SHP77 (cell line): ENCODE measurements at places on chromosomes 5 and 9.

DNA sequence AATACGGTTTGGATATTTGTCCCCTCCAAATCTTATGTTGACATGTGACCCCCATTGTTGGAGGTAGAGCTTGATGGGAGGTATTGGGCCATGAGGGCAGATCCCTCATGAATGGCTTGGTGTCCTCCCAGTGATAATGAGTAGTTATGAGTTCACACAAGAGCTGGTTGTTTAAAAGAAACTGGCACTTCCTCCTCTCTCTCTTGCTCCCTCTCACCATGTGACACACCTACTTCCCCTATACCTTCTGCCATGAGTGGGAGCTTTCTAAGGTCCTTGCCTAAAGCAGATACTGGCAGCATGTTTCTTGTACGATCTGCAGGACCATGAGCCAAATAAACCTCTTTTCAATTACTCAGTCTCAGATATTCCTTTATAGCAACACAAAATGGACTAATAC is 132.0 kb downstream of the PIK3R1 start:
- no peak for DNase-seq

DNA sequence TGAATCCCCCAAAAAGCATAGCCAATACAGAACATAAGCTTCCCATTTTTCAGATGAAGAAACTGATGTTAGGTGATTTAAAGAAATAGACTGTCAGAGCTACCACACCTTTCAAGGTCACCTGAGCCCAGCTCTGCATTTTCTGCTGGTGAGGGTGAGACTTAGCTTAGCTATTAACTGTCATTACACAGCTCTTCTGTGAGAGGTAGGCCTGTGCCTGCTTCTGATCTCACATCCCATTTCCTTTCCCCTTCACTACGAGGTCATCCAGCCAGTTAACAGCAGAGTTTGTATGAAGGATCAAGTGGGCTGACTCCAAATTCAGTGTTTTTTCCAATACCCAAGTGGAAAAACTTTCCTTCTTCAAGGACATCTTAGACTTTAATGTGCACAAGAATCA is 528.6 kb upstream of the CLINT1 start:
- no peak for DNase-seq

DNA sequence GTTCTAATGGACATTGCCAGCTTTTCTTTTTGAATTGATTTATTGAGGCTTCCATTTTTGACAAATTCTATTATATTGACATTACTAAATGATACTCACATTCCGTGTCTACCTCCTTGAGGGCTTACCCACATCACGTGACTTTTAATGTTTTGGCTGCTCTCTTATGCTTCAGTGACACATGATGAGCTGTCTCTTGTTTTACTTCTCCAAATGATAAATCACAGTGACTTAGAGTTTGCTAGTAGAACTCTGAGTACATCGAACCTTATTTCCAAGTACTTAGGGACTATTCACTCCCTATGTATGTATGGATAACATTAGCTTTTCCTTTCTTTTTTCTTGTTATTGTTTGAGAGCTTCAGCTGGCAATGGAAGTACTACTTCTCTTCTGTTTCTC is 169.8 kb upstream of the KCNN2 start:
- no peak for DNase-seq

GRCh38 chr9:77440057-77440456 is 208.1 kb downstream of the GNA14 start:
- DNase-seq: no peak

DNA sequence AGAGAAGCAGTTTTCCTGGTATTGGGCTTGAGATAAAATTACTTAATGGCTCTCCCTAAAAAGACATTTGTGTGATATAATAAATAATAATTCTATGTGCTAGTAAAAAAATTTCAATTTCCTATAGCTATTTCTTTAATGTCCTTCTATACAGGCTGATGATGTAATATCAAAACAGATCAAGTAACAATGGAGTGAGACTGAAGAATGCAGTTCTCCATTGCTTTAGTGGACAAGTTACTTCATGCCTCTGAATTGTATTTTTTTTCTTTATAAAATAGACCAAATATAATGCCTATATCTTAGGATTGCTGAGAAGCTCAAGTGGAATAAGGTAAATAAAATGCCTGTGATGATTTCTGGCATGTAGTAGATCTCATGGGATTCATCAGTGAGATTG is 35.6 kb upstream of the NEURL1B start:
- DNase-seq: no peak

DNA sequence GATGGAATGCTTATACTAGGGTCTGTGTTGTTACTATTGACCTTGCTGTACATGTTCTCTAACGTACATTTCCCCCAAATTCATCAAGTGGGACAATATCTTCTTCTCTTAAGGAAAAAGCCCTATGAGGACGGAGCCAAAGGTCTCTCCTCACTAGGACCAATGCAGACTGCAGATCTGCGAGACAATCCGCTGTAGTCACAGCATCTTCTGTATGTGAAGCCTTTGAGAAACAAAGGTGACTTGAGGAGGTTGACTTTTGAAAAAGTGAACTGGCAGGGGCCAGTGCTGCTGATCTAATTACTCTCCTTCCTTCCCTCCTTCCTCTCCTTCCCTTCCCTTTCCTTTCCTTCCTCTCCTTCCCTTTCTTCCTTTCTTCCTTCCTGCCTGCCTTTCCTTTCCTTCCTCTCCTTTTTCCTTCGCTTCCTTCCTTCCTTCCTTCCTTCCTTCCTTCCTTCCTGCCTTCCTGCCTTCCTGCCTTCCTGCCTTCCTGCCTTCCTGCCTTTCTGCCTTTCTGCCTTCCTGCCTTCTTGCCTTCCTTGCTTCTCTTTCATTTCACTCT is 71.1 kb upstream of the BASP1 start:
- no peak for DNase-seq

DNA sequence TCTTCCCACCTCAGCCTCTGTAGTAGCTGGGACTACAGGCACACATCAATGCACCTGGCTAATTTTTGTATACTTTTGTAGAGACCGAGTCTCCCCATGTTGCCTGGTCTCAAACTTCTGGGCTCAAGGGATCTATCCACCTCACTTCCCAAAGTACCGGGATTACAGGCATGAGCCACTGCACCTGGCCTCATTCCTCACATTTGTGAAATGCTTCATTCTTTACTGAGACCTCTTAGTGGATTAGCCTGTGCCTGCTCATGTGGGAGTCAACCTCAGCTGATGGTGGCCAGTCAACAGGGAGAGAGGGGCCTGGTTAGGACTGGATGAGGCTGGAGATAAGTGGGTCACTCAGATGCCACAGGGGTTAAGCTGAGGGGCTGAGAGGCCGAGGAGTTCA is 37.3 kb upstream of the CLK4 start:
- no peak for DNase-seq

DNA sequence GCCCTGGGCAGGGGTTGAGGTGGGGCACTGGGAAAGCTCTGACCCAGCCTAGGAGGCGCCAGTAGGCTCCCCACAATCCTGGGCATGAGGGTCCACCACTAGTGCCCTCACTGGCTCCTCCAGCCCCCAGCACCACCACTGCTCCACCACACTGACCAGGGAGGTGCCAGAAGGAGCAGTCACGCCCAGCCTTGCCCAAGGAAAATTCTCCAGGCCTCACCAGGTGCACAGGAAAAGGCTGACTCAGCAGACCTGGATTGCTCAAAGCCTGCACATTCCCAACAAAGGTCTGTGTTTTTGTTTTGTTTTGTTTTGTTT is 62.9 kb downstream of the ZNF354C start:
- DNase-seq: no peak

DNA sequence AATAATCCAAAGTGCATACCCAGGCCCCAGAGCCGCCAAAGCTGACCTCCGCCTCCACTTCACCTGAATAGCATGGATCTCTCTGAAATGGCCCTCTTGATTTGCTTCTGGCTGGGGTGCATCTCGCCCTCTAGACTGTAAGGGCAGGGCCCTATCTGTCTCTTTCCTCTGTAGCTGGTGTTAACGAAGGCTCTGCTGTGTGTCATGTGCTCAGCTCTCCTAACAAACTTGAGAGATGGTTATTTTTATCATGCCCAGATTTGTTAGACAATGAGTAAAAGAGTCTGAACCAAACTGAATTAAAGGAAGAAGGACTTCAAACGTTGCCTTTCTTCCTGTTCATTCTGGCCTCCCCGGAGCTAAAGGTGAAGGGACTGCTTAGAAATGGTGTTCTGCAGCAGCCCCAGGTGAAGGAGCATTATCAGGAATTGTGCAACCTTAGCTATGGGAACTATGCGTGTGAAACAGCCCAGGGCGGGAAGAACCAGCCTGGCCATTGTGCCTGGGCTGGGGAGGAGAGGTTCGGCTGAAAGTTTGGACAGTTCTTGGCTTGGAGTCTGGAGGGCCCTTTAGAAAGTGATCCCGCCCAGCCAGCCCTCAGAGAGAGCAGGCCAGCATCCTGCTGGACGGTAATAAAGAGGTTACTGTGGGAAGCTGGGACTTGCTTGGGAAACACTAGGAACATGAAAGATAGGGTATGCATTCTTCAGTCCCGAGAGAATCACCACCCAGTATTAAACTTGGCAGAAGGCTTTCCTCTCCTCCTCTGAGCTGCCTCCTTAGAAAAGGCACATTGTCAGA is 73.5 kb downstream of the WWC1 start:
- DNase-seq: no peak

- no peak for DNase-seq
These were observed 2.2 kb downstream of the RBM27 start for GRCh38 chr5:146205499-146206202.

- no peak for DNase-seq
These were observed 49.1 kb upstream of the VDAC1 start for GRCh38 chr5:134053840-134054338.

DNA sequence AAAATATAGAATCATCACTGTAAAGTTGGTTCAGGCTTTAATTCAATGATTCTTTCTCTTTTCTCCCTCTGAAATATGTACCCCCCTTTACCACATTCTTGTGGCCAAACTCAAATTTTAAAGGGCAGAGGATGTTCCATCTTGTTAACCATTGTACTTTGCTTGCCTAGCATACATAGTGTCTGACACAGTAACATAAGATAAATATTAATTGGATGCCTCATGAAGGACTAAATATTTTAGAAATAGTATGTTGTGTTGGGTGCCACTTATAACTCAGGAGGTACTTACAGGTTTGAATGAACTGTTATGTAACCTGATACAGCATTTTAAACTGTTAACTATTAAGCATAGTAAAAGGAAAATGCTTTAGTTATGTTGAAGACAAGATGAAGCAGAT is 71.5 kb downstream of the NIPBL start:
- DNase-seq: no peak

DNA sequence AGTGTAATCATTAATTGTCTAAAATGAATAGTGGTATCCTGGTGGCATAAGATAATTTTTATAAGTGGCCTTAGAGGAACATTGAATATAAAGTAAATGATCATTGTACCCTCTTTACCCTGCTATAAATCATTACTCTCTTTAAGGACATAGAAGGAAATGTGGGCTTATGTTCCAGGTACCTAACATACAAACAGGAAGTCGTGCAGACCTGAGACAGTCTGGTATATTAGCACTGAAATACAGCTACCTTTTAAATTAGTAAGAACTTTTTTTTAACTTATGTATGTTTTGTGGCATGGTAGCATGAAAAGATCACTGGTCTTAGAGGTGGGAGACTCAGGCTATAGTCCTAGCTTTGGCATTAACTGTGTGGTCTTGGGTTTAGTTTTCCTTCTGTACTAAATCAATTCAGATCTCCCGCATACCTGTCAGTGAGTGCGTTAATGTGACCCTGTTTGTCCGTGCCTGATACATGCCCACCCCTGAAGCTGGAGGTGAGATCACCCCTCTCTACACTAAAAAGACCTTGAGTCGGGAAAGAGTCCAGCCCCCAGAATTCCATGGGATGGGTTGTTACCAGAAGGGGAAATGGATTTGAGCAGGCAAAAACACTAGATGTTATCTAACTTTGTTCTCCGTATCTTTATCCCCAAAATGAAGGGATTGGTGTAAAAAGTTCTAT is 59.4 kb upstream of the ERBIN start:
- DNase-seq: no peak

DNA sequence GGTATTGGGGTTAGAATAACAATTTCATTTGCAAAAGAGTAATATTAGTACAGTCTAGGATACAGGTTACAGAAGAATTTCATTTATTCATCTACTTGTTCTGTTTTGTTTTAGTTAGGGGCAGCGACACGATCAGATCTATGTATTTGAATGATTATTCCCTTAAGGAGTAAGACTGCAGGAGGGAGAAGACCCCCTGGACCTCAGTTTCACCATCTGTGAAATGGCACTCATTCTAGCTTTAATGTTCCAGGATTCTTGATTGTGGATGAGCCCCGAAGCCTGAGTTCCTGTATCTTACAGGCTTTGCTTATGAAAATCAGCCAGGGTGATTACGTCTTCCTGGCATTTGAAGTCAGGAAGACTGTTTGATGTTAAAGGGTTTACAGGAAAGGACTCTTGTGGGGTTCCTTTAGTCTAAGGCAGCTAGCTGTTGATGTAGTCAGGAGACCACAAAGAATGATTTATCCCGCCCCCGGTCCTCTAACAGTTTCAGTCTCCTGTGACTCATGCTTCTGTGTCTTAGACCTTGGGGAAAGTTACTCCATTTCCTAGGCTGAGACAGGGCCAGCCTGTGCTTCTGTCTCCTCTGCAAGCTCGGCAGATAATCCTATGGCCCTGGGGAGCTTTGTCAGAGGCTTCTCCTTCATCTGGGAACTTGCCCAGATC is 11.5 kb downstream of the SMIM3 start:
- DNase-seq: no peak

DNA sequence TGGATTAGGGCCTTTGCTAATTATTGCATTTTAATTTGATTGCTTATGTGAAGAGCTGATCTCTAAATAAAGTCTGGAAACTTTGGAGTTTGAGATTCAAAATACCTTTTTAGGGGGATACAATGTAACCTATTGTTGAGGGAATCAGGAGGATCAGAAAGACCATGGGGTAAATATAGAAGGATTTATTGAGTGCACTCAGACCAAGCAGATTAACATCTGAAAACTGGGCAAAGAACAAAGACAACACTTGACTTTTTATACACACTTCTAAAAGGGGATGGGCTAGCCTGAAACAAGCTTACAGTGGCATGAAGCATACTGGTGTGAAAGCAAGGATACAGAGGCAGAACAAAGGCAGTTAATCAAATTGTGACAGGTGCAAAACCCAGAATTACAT is 174.3 kb downstream of the MRPS30 start:
- no peak for DNase-seq

- DNase-seq: no peak
These were observed 21.7 kb downstream of the ZNF366 start for GRCh38 chr5:72485430-72485974.

DNA sequence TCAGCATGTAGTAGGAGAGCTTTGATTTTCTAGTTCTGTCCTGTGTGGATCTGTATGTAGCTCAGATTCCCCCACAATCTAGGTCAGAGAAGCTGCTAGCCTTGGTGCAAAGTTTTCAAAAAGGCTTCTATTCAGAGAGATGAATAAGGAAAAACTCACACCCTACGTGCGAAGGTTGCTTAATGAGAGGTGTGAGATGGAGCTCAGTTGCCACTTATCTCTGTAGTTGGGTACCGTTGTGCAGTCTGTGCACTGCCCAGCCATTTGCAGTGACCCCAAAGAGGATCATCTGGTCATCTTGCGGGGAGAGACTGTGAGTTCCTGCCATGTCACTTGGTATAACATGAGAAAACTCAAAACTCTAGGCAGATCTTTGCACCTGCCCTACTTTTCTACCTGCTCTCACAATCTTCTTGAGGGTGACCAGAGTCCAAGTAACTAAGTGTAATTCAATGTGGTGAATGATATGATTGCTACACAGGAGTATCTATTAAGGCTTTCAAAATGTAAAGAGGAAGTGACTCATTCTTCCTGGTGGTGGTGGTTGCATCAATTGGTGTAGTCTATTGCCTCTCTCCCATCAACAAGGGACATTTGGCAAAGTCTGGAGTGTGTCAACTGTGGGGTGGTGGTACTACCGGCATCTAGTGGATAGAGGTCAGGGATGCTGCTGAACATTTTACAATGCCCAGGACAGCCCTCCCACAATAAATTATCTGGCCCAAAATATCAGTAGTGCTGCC is 65.2 kb downstream of the TMC1 start:
- no peak for DNase-seq

GRCh38 chr5:179261301-179262125 is 83.7 kb downstream of the ADAMTS2 start:
- no peak for DNase-seq
